ENCODE measurements at places on chromosomes 6 and 20.

DNA sequence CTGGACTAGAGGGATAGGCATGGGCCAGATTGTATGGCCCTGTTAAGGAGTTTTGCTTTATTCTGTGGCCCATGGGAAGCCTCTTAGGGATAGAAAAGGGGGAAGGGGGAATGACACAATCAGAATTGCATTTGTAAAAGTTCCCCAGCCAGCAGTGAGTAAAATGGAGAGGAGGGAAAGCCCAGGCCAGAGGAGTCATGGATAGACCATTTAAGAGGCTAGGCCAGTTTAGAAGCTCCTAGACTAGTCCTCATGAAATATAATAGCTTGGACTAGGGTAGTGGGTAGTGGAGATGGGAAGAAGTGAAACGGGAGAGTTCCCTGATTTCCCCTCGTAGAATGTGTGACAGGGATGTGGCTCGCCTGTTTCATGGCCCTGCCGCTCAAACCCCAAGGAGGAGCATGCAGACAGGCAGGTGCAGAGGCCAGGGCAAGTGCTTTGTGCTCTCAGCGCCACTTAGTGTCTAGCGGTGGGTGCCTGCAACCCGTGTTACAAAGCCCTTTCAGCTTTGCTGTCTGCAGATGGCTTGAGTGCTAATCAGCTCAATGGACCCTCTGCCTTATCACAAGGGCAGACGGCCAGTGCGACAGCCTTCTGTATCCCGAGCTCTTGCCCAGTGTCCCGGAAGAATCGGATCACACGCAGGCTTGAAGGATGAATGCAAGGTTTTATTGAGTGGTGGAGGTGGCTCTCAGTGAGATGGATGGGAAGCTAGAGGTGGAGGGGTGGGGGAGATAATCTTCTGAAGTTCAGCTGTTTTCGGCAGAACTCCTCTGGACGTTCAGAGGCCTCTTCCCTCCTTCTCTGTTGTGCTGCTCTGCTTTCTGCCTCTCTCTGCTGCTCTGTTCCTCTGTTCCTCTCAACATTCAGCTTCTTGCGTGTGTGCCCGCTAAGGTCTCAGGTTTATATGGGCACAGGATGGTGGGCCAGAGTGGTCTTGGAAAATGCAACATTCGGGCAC, 141.1 kb downstream of the CEP57L1 start:
- peak; percentile 33 for DNase-seq

- no peak for DNase-seq
Measured at GRCh38 chr20:46393967-46394366, 12.4 kb downstream of the ELMO2 start.

DNA sequence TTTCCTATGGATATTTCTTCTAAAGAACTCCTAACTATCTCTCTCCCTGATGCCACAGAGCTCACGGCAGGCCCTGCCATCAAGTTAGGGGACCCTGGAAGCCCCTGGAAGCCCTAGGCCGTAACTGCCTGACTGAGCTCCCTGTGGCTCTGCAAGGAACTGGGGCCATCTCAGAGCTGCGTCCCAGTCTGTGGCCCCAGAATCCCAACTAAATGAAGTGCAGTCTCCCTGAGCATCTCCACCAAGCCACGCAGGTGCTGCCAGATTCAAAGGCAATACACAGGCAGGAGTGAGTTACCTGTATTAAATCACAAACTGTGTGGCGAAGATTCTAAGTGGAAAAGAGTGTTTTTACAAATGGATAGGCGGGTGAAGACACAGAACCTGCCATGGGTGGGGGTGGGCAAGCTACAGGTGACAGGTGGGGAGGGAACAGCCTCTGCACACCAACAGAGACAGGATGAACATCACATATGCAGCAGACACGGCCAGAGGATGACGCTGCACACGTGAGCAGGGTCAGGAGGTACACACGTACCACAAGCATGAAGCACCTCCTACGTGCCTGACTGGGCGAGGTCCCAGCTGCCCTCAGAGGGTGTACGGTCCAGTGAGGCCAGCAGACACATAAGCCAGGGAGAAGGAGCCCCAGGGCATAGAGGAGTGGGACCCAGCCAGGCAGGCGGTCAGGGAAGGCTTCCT, 358.5 kb downstream of the ZFAND3 start:
- DNase-seq: no peak

GRCh38 chr6:160112628-160113299, 8.9 kb upstream of the SLC22A1 start:
- DNase-seq: no peak

DNA sequence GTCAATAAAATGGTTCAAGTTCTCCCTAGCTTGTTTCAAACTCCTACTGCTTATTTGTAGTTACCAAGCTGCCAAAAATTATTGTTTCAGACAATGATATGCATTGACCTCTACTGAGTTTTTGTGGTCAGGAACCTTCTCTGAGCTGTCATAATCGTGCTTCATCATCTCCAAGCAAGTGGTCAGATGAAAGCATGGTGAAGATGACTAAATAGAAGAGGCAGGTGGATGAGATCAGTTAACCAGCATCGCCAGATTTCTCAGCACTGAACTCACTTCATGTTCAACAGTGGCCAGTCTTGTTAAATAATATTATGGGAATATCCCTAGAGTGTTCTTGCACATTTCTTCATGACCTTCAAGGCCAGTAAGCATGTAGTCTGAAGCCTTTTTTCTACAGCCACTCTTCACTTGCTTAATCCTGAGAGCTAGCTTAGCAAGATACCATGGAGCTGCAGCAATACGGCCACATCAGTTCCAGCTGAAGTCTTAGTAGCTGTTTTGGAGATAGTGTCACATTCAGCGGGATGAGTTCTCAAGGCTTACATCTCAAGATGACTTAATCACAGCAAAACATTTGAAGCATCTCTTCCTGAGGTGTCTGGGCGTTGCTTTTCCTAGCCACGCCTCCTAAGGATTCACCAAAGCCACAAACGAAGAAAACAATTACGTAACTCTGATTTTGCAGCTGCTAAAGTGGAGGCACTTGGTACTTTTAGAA, 101.6 kb upstream of the TMEM30A start:
- DNase-seq: no peak

- no peak for DNase-seq
Measured at GRCh38 chr6:82419132-82419581, 55.5 kb downstream of the TPBG start.

DNA sequence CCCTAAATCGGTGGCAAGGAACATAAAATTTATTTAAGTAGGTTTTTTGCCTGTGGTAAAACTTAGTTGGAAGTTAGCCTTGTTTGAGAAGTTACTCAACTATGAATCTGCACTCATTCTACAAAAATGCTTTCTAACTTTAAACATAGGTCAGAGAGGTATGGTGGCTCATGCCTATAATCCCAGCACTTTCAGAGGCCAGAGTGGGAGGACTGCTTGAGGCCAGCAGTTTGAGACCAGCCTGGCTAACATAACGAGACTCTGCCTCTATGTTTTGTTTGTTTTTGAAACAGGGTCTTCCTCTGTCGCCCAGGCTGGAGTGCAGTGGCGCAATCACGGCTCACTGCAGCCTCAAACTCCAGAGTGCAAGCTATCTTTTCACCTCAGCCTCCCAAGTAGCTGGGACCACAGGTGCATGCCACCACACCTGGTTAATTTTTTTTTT, 16.2 kb downstream of the USP49 start:
- DNase-seq: no peak

DNA sequence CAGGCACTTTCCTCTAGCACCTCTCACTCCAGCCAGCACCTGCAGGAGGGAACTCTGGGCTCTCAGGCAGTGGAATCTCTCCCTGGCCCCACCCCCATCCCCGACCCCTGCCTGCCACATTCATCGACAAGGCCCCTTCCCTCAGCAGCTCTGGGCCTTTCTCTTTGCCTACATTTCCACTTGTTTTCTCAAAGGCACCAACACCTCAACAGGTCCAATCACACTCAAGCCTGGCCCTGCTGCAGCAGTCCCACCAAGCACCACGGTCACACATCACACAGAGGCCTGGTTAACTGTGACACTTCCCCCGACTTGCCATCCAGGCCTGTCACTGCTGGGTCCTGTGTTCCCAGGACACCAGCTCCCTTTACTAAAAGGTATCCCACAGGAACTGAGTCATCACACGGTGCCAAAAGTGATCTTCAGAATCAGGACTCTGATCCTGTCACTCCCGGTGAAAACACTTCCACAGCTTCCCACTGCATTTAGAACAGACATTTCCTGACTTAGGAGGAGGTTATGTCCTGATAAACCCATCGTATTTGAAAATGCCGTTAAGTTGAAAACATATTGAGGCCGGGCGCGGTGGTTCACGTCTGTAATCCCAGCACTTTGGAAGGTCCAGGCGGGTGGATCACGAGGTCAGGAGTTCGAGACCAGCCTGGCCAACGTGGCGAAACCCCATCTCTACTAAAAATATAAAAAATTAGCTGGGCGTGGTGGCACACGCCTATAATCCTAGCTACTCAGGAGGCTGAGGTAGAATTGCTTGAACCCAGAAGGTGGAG, 54.9 kb downstream of the MYH7B start:
- DNase-seq: no peak

- DNase-seq: no peak
Measured at GRCh38 chr20:17822039-17822438, 122.3 kb downstream of the BANF2 start.

DNA sequence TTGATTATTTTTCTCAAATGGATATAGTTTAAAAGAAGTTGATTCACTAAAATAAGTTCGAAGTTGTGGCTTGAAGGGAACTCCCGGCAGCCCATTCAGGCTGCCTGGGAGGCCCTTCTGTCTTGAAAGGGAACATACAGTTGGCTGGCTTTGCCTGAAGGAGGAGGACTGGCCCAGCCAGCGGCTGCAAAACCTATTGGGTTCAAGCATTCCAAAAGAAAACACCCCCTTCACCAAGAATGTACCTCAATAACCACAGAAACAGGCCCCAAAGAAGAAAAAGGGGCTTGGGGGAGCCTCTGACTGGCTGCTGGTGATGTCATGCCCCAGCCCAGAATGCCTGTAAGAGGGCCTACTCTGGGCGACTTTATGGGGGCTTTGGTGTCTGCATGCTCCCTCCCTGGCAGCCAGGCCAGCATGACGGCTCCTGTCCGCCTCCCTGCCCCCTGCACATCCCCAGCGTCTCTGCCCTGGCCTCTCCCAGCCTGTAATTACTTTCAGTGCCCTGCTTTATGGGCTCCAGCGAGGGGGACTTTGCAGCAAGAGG, 36.5 kb downstream of the MAFB start:
- no peak for DNase-seq

- DNase-seq: peak; percentile 11
Measured at GRCh38 chr6:111564482-111564945, 41.2 kb downstream of the TRAF3IP2 start.

DNA sequence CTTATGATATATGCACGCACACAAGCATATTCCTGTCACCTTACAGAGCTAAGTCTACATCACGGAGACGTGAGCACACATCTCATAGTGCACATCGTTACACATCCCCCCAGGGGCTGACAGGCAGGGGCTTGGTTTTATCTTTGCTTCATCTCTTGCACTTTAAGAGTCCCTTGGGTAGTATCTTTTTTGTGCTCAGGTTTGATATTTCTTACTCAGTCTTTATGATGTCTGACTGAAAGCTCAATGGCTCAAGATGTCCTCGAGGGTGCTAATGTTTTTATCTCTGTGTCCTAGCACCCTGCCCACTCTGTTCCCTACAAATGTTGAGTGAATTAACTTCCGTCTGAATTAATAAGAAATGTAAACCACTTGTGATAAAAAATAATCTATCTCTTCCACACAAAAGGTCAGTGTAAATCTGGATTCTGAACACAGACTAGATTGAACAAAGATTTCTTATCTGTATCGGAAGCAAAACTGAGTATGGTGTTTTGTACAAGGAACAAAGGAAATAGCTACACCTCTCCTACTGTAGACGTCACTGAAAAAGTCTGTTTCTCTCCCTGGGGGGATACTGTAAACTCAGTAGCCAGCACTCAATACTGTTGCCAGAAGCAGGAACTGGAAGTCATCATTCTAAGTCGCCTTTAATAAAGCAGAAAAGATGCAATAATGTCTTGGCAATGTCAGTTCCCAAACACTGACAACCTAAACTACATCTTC, 195.1 kb downstream of the PRKN start:
- no peak for DNase-seq

- DNase-seq: no peak
Measured at GRCh38 chr6:149190224-149190831, 127.2 kb upstream of the TAB2 start.

DNA sequence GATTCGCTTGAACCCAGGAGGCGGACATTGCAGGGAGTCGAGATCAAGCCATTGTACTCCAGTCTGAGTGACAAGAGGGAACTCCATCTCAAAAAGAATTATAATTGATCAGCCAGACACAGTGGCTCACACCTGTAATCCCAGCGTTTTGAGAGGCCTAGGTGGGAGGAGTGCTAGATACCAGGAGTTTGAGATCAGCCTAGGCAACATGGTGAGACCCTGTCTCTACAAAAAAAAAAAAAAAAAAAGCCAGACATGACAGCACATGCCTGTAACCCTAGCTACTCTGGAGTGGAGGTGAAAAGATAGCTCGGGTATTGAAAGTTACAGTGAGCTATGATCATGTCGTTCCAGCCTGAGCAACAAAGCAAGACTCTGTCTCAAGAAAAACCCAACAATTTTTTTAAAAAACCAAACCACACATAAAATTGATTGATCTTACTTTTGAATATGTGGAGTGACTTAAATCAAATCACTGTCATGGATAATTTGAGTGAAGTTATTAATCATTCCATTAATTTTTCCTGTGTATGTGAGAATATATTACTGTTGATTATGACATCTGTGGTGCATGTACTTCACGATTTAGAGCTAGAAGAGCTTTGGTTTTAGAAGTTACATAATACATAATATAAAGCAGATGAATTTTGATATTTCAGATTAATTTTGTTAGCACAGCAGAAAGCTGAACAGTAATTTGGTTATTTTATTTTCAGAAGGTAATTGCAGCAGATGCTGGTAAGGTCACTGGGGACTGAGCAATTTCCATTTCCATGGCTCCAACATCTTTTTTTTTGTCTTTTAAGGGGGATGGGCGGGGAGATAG, 34.4 kb downstream of the NCOA7 start:
- DNase-seq: peak; percentile 12
